ENCODE measurements at places on chromosomes 5 and 9.

DNA sequence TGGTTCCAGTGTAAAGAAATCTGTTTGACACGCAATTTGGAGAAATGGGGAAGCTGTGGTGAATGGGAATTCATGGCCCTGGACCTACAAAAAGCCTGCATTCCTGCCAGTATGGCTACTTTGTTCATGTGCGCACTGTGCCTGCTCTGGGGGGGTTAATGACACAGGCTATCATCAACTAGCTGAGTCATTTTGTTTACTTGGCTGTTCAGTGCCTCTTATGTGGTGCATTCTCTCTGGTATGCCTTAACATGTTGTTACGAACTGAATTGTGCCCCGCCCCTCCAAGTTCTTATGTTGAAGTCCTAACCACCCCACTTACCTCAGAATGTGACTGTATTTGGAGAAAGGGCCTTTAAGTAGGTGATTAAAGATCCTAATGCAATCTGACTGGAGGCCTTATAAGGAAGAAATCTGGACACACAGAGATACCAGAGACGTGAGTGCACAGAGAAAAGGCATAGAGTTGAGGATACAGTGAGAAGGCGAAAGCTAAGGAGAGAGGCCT is 20.4 kb upstream of the UBAP1 start:
- DNase-seq, result peak; percentile 79

DNA sequence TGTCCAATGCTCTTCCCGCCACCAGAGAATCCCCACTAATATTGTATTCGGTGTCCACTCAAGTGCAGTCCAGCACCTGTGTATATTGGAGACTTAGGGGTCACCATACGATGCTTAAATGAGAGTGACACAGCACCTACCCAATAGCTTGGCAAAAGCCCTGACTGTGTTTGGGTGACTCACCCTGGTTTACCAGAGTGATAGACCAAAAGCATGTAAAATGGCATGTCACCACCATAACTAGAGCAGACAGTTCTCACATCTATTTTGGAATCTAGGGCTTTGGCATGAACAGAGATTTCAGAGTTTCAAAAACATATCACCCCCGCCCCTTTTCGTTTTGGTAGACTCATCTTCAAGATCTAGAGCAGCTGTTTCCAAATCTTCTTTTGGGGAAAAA is 217.3 kb upstream of the RASEF start:
- DNase-seq, result no peak

- no peak for DNase-seq
Measured at GRCh38 chr5:158777647-158778350, 321.9 kb downstream of the EBF1 start.

DNA sequence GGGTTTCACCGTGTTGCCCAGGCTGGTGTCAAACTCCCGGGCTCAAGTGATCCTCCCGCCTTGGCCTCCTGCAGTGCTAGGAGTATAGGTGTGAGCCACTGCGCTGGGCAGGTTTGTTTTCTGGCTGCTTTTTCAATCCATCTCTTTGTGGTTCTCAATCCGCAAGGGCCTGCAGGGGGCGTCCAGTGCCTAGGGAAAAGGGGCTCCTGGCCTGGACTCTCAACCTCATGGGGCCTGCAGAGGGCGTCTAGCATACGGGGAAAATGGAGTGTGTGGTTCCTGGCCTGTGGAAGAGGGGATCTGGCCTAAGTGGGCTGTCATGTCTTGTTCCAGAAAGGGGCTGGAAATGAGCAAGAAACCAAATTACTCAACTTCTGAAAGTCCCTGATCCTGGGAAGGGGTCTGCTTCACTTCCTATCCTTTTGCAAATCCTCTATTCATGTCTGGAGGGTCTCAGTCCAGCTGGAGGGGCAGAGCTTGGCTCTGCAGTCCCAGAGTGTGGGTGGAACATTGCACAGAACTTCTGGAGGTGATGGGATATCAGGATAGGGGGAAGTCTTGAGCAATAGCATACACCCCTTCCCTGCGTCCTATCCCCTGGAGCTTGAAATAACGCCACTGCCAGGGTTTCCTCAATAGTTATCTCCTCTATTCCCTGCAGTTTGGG is 12.7 kb upstream of the CCL27 start:
- DNase-seq, result peak; percentile 70

- DNase-seq, result no peak
Measured at GRCh38 chr5:110702300-110702699, 24.2 kb downstream of the TMEM232 start.

DNA sequence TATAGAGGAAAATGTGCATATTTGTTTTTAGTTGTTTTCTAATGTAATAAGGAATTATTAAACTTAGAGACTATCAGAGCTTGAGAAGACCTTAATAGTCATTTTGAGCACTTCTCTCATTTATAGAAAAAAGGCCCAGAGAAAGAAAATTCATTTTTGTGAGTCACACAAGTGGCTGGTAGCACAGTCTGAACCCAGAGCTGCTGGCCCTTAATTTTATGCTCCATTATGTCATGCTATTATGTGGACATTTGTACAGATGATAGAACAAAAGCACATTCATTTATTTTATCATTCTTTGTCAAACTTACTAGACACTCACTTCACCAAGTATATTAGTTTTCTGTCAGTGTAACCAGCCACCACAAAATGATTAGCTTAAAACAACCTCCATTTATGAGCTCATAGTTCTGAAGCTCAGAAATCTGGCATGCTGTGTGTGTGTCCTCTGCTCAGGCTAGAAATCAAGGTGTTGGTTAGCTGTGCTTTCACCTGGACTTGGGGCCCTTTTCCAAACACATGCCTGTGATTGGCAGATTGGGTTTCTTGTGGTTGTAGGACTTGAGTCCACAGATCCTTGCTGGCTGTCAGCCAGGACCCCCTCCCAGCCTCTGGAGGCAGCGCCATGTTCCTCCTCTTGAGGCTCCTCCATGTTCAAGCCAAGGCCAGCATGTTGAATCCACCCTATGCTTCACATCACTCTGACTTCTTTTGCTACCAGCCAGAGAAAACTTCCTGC is 188.9 kb downstream of the ARHGAP26 start:
- DNase-seq, result no peak

GRCh38 chr5:139385061-139386049 is 2.3 kb upstream of the SLC23A1 start:
- no peak for DNase-seq

DNA sequence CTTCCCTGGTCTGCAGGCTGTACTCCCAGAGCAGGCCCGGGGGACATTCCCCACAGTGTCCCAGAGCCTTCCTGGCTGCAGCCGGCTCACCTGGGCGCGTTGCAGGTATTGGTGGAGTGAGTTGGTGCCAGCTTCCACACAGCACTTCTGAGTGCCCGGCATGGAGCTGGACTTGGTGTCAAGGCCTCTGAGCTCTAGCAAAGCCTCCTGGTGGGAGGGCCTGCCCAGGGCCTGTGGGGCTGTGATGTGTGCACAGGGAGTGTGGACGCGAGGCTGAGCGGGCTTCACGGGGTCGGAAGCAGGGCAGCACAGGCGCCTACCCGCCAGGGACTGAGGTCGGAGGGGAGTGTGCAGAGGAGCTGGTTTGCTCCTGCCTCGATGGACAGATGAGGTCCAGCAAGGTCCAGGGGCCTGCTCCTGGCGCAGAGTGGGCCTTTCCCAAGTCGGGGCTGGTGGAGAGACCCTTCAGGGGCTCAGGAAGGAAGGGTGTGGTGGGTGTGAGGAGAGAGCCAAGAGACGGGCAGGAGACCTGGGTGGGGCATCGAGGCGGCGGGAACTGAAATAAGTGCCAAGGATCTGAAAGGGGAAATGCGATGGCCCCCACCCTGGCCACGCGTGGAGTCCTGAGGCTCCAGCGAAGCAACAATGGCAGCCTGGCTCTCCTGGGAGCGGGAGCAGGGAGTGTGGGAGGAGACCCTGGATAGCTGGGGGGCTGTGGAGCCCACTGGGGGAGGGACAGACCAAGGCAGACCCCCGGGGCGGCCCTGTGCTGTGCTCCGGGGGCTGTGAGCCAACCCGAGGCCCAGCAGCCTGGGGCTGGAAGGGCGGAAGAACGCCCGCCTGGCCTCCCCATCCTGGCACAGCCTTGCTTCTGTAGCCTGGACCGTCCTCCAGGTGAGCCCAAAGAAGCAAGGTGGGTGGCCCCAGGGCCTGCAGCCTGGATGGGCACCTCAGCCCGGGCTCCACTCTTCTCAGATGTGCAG is 78.4 kb downstream of the RXRA start:
- DNase-seq, result no peak

- DNase-seq, result peak; percentile 72
Measured at GRCh38 chr5:114249823-114250222, 112.0 kb upstream of the KCNN2 start.

- no peak for DNase-seq
Measured at GRCh38 chr9:2616692-2617377, 4.8 kb upstream of the VLDLR start.

DNA sequence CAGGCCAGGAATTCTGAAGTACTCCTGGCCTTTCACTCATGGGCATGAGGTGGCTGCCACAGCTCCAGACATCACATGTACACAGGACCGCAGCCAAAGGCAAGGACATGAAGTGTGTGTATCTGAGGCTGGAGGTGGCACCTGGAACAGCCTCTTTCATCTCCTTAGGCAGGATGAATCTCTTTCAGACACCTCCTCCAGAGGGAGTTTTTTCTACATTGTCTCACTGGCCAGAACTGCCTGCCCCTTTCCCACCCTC is 142.8 kb downstream of the BARX1 start:
- DNase-seq, result no peak

GRCh38 chr5:156981481-156981880 is 18.5 kb upstream of the TIMD4 start:
- DNase-seq, result no peak

DNA sequence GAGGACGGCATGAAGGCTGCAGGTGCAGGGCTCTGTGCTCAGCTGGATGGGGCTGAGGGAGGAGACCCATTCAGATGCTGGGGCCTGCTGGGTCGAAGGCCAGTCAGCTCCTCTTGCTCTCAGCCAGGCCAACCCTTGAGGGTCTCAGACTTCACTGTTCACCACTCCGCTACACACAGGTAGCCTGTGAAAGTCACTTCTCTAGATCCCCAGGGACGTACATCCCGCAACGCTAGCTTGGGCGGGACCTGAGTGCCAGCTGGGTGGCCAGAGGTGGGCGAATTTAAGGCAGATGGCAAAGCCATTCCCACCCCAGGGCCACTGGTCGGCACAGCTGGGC is 42.2 kb upstream of the FCN1 start:
- no peak for DNase-seq

DNA sequence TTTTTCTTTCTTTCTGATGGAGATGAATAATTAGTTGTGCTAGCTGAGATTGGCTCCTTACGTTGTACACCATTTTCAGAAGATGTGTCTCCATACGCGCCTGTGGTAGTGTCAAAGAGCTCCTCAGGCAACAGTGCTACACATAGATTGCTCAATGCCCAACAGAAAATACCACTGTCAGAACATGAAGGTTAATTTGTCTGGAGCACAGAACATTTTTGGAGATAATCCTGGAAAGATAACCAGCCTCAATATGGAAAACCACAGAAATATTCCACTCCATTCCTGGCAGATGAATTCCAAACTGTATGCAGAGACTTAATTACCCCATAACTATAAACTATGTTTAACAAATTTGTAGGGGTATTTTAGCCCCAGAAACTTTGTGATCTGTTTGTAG is 233.6 kb downstream of the MARCHF11 start:
- no peak for DNase-seq

DNA sequence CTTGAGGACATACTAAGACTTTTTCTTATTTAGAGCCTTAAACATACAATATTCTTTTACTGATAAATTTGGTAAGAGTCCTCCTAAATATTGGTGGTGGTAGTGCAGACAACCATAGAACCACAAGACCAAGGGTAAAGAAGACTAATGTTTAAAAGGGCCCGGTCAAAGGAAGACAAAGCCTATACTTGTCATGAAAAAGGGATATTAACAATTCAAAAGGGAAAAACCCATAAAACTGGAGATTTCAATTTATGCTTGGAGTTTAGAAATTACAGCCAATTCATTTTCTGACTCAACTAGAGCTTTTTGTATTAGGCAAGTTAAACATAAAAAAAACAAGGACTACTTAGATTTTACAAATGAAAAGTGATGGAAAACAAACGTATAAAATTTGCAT is 24.4 kb downstream of the FEM1C start:
- no peak for DNase-seq

DNA sequence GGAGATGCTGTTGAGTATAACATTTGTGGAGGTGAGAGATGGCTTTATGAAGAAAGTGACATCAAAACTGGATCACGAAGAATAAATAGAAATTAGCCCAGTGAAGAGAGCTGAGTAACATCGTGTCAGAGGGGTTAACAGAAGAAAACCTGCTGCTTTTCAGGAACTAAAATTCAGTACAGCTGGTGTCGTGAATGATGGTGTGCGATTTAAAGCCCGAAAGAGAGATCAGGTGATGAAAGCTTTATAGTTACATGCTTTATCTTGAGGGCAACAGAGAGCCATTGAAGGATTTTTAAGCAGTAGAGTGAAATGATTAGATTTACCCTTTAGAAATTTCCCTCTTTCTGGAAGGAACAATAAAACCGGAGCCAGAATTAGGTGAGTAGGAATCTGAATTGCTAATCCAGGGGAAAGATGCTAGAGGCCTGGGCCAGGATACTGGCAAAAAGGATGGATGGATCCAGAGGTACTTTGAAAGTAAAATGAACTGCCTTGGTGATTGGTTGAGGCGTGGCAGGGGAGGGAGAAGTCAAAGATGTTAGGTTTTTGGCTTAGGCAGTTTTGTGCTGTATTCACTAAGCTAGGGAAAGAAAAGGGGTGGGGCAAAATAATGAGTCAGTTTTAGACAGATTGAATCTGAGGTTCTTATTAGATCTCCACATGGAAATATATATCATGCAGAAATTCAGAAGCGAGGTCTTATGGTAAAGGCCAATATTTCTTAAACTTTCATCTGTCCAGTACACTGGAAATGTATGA is 3.4 kb downstream of the LRRC70 start:
- DNase-seq, result no peak

- DNase-seq, result no peak
Measured at GRCh38 chr5:122743261-122743660, 31.6 kb upstream of the SNX2 start.

GRCh38 chr5:91416491-91416890 is 33.4 kb upstream of the ARRDC3 start:
- DNase-seq, result peak; percentile 29

- peak; percentile 90 for DNase-seq
Measured at GRCh38 chr5:61304590-61305381, 27.3 kb upstream of the ZSWIM6 start.

- no peak for DNase-seq
Measured at GRCh38 chr9:28317745-28318144, 744.5 kb upstream of the C9orf72 start.

DNA sequence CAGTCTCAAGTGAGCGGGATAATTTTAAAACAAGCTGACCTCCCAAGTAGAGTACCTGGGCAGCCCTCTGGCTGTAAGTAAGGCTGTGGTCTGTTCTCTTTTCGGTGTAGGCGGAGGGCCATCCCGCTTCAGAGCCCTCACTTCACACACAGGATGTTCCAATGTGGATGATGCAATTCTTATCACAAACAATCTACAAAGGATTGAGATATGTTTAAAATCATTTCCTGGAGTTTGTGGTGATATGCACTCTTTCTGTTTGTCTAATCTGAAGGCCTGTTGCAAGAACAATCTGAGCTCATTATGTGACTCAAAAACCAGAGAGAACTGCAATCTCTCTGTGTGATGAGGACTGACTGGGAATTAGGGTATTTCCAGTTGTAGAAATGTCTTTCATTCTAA is 42.5 kb downstream of the ITGA2 start:
- DNase-seq, result peak; percentile 86
